Breast epithelium (tissue), 4 donors: ENCODE measurements at places on chromosomes 5 and 9. TPM values are rescaled to one million over a fixed set of nuclear protein-coding genes. Genes with fewer than 3 reads are reported as not detected.

- H3K27ac ChIP-seq: no peak overlapping the region
- H3K36me3 ChIP-seq: no peaks in the 10 kb centered on the region
- H3K4me1 ChIP-seq: no peaks in the 10 kb centered on the region
- H3K27me3 ChIP-seq: no peaks in the 10 kb centered on the region
These were observed 16.9 kb downstream of the DNAJC18 start for GRCh38 chr5:139422307-139422893.

- H3K27me3 ChIP-seq: no peaks in the 10 kb centered on the region
- no peak overlapping the region for H3K4me3 ChIP-seq
- DNase-seq: no peak
- no peak overlapping the region for H3K27ac ChIP-seq
These were observed 152.2 kb downstream of the GLIS3 start for GRCh38 chr9:4147476-4148230.

- H3K27ac ChIP-seq: no peak overlapping the region
- H3K36me3 ChIP-seq: no peaks in the 10 kb centered on the region
- no peak overlapping the region for H3K4me3 ChIP-seq
These were observed 105.2 kb downstream of the GNAQ start for GRCh38 chr9:77926371-77926878.

- no peak overlapping the region for H3K4me3 ChIP-seq
- no peaks in the 10 kb centered on the region for H3K27me3 ChIP-seq
- no peaks in the 10 kb centered on the region for H3K36me3 ChIP-seq
- no peaks in the 10 kb centered on the region for H3K4me1 ChIP-seq
- no peak overlapping the region for H3K27ac ChIP-seq
- no peak for DNase-seq
These were observed 664.3 kb upstream of the EDIL3 start for GRCh38 chr5:85049020-85049419.

APBA1 gene
- 6.9 TPM for total RNA-seq

MUSK gene
- total RNA-seq: not detected

HRCT1 gene
- 16.0 TPM for total RNA-seq
